ENCODE measurements at places on chromosomes 2 and 18.

- H3K36me3 ChIP-seq: no peaks in the 10 kb centered on the region
- no peak overlapping the region for H3K27ac ChIP-seq
- H3K27me3 ChIP-seq: peaks cover 13% of the 10 kb centered on the region
These were observed 204.8 kb downstream of the TFCP2L1 start for GRCh38 chr2:121080013-121080772.

DNA sequence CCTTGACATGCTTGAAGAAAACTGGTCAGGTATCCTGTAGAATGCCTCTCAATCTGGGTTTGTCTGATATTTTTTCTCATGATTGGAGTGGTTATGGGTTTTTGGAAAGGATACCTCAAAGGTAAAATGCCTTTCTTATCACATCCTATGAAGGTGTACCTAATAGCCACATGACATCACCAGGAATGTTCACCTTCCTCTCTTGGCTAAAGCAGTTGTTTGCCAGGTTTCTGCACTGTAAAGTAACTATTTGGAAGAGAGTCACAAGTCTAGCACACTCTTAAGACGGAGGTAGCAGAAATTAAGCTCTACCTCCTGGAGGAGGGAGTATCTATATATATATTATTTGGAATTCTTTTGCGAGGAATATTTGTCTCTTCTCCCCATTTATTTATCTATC lies 17.9 kb upstream of the MIB1 start:
- no peak overlapping the region for H3K27ac ChIP-seq
- no peaks in the 10 kb centered on the region for H3K4me1 ChIP-seq
- no peaks in the 10 kb centered on the region for H3K36me3 ChIP-seq
- no peaks in the 10 kb centered on the region for H3K27me3 ChIP-seq

DNA sequence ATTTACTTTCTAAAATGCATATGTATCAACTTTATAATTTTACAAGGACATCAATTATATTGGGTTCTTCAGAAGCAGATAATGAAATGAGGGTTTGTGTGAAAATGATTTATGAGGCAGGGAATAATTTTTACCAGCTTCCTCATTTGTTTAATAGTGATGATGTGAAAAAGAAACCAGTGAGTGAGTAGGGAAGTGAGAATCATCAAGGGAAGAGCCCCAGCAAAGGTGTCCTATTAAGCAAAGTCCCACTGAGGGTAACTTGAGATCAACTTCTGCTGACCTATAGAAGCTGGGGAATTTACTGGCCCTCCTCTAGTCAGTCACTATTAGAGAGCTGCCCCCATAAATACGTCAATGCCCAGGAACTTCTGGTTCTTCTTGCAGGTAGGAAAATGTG lies 266.8 kb upstream of the LYPD1 start:
- no peak overlapping the region for H3K27ac ChIP-seq
- DNase-seq: no peak
- H3K4me3 ChIP-seq: no peak overlapping the region
- no peaks in the 10 kb centered on the region for H3K27me3 ChIP-seq

DNA sequence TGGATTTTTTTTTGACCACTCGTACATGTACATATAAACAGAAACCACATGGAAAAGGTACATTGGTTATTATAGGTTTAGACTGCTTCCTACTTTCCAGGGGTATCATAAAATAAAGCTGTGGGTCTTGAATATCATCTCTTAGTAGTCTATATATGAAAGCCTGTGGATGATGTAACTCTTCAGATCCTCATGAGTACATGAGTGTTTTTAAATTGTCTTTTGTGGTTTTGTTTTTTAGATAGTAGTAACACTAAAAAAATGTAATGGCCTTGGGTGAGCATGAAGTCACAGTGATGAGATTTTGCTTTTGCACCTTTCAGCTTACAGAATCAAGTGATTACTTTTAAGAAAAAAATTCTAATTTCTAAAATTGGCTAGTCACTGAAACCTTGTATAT lies 80.2 kb downstream of the RAB3GAP1 start:
- peaks cover 71% of the 10 kb centered on the region for H3K36me3 ChIP-seq
- no peak overlapping the region for H3K4me3 ChIP-seq
- H3K27me3 ChIP-seq: no peaks in the 10 kb centered on the region
- DNase-seq: no peak
- peaks cover 6% of the 10 kb centered on the region for H3K4me1 ChIP-seq

GRCh38 chr2:240300261-240300821 lies 135.1 kb upstream of the GPC1 start:
- no peak overlapping the region for H3K4me3 ChIP-seq
- no peaks in the 10 kb centered on the region for H3K4me1 ChIP-seq
- H3K36me3 ChIP-seq: no peaks in the 10 kb centered on the region
- H3K27ac ChIP-seq: no peak overlapping the region

DNA sequence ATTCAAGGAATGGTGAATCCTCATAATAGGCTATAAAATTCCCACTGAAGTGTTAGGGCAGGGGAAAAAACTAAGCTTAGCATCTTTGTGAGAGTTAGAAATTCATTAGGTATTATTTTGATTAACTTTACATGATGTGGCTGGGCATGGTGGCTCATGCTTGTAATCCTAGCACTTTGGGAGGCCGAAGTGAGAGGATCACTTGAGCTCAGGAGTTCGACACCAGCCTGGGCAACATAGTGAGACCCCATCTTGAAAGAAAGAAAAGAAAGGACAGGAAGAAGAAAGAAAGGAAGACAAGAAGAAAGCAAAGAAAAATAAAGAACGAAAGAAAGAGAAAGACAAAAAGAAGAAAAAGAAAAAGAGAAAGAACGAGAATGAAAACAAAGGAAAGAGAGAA lies 40.0 kb downstream of the SNRPD1 start:
- H3K4me1 ChIP-seq: peaks cover 2% of the 10 kb centered on the region
- peaks cover 35% of the 10 kb centered on the region for H3K36me3 ChIP-seq
- H3K27ac ChIP-seq: no peak overlapping the region
- H3K4me3 ChIP-seq: no peak overlapping the region
- no peaks in the 10 kb centered on the region for H3K27me3 ChIP-seq
- DNase-seq: no peak

GRCh38 chr2:170361090-170361936 lies 183.4 kb downstream of the MYO3B start:
- H3K27ac ChIP-seq: peak overlapping the region; percentile 100
- H3K27me3 ChIP-seq: no peaks in the 10 kb centered on the region
- no peaks in the 10 kb centered on the region for H3K36me3 ChIP-seq
- peak overlapping the region; percentile 77 for H3K4me3 ChIP-seq
- DNase-seq: peak; percentile 61
- H3K4me1 ChIP-seq: peaks cover 60% of the 10 kb centered on the region

DNA sequence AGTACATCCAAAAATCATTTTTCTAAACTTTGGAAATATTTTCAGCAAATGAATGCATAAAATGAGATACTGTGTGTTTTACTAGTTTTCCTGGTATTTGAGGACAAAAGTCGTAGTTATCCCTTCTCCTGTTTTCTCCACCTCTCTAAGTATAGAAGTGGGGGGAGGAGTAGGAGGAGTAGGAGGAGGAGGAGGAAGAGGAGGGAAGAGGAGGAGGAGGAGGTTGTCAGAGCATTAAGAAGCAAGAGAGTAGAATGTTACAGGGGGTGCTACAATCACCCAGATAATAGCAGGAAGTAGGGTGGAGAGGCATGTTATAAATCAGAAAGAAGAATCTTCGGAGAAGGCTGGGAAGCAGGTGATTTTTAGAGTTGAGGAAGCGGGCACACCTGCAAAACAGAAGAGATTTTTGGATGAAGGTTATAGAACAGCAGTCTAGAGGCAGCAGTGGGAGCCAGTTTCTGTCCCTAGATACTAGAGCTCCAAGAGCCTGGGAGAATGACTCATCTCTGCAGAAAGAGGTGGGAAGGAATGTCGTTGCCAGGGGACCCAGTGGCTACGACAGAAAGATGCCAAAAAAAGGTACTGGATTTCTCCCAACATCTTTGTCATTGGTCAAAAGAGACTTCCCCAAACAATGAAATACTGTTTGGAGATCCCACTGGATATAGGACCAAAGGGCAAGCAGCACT lies 44.2 kb upstream of the AQP4 start:
- no peaks in the 10 kb centered on the region for H3K4me1 ChIP-seq
- H3K36me3 ChIP-seq: no peaks in the 10 kb centered on the region
- H3K4me3 ChIP-seq: no peak overlapping the region
- H3K27me3 ChIP-seq: no peaks in the 10 kb centered on the region
- DNase-seq: no peak

GRCh38 chr18:78821396-78821795 lies 158.2 kb upstream of the SALL3 start:
- no peaks in the 10 kb centered on the region for H3K4me1 ChIP-seq
- no peak overlapping the region for H3K4me3 ChIP-seq
- H3K27ac ChIP-seq: no peak overlapping the region
- DNase-seq: no peak
- H3K27me3 ChIP-seq: no peaks in the 10 kb centered on the region

DNA sequence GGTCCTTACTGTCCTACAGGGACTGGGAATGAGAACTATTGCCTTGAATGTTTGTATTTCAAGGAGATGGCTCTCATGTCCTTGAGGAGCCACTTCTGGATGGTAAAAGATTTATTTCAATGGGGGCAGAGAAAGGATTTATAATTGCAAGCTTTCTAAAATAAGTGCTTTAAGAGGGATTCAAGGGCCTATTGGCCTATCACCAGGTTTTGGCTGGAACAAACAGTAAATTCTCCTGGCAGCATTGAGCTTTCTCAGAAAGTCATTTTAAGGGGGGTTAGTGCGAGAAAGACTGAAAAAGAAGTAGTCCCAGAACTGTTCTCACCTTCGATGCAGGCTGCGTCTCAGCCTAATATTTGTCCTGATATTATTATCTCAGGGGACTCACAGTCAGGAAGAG lies 29.8 kb downstream of the DPP10 start:
- no peaks in the 10 kb centered on the region for H3K27me3 ChIP-seq
- H3K27ac ChIP-seq: no peak overlapping the region
- no peaks in the 10 kb centered on the region for H3K36me3 ChIP-seq
- DNase-seq: no peak

DNA sequence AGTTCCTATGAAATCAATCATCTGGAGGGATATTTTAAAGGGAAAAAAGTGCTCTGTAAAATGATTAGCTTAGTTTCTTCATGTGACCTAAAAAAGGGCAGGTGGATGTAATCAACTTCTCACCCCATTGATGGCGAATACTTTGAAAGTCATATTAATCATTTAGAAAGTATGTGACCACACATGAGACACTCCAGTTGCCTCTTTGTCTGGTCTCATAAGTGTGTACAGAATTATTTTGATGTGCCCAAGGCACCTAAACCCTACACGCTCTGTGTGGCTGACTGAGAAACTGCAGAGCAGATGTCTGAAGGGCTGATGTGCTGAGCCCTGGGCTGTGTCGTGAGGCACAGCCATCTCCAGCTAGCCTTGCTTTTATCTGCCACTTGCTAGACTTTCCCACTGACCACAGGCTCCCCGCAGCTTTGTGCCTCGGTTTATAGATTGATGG lies 26.9 kb downstream of the SGPP2 start:
- H3K36me3 ChIP-seq: no peaks in the 10 kb centered on the region
- H3K27me3 ChIP-seq: no peaks in the 10 kb centered on the region
- no peak overlapping the region for H3K27ac ChIP-seq
- no peak for DNase-seq

DNA sequence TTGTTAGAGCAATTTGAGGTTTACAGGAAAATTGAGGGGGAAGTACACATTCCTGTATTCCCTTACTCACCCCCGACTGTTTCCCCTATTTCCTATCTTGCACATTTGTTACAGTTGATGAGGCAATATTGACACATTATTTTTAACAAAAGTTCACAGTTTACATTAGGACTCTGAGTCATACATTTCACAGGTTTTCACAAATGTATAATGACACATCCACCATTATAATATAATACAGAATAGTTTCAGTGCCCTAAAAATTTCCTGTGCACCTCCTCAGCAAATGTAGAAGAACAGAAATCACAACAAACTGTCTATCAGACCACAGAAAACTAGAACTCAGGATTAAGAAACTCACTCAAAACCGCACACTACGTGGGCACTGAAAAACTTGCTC lies 160.6 kb upstream of the RMP24 start:
- H3K4me3 ChIP-seq: no peak overlapping the region
- no peaks in the 10 kb centered on the region for H3K27me3 ChIP-seq
- no peaks in the 10 kb centered on the region for H3K36me3 ChIP-seq
- no peak for DNase-seq

DNA sequence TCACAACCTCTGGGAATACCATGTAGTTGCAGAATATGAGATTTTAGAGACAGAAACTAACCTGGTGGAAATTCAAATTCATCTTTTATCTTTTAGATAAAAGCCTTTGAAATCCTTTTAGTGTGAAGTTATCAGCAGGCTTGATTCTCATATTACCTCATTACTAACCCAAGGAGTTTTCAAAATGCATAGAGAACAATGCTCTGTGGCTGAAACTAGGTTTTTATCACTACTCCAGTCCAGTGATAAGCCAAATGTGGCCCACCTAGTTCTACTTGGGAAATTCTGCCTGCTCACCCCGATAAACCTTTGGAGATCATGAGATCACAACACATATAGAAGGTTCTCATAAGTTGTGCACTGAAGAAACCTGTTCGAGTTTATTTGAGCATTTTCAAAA lies 121.7 kb downstream of the MMADHC start:
- H3K27me3 ChIP-seq: no peaks in the 10 kb centered on the region
- no peaks in the 10 kb centered on the region for H3K4me1 ChIP-seq
- H3K36me3 ChIP-seq: no peaks in the 10 kb centered on the region

GRCh38 chr18:59383851-59384250 lies 24.8 kb upstream of the LMAN1 start:
- no peaks in the 10 kb centered on the region for H3K36me3 ChIP-seq
- no peaks in the 10 kb centered on the region for H3K4me1 ChIP-seq
- peaks cover 10% of the 10 kb centered on the region for H3K27me3 ChIP-seq
- no peak overlapping the region for H3K27ac ChIP-seq
- no peak overlapping the region for H3K4me3 ChIP-seq
- DNase-seq: no peak

- H3K36me3 ChIP-seq: no peaks in the 10 kb centered on the region
- H3K27me3 ChIP-seq: peaks cover 2% of the 10 kb centered on the region
- no peak overlapping the region for H3K4me3 ChIP-seq
- no peak for DNase-seq
- no peaks in the 10 kb centered on the region for H3K4me1 ChIP-seq
These were observed 11.2 kb downstream of the BIN1 start for GRCh38 chr2:127095784-127096183.

GRCh38 chr2:69734035-69734611 lies 7.8 kb upstream of the ANXA4 start:
- no peaks in the 10 kb centered on the region for H3K36me3 ChIP-seq
- no peak overlapping the region for H3K4me3 ChIP-seq
- H3K27ac ChIP-seq: no peak overlapping the region
- DNase-seq: no peak
- H3K27me3 ChIP-seq: peaks cover 12% of the 10 kb centered on the region

DNA sequence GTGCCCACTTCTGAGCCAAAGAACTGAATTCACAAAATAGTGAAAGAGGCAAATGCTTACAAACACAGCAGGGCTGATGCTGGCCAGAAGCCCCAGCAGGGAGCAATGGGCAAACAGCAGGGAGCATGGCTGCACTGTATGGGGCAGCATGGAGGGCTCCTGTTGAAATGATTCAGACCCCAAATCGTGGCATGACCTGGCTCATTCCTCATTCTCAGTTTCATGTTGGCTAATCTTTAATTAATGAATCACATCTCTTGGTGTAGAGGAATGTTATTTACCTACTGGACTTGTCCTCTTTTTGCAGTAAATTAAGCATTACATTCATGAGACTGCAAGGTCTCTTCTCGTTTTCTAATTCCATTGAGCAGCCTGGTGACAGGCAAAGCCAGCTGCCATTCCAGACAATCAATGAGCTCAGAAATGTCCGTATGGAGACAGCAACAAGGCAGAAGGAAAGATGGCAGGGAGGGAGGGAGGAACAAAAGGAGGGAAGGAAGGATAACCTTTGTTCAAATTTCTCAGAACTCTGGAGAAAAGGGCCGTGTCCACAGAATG lies 84.9 kb upstream of the ST8SIA3 start:
- no peaks in the 10 kb centered on the region for H3K27me3 ChIP-seq
- H3K4me1 ChIP-seq: no peaks in the 10 kb centered on the region
- H3K4me3 ChIP-seq: no peak overlapping the region
- DNase-seq: no peak

- no peaks in the 10 kb centered on the region for H3K36me3 ChIP-seq
- no peak for DNase-seq
These were observed 199.4 kb downstream of the FSHR start for GRCh38 chr2:48954935-48955334.
